GM12878 (cell line): ENCODE measurements at places on chromosomes 12 and 14. TPM values are rescaled to one million over a fixed set of nuclear protein-coding genes. Genes with fewer than 3 reads are reported as not detected.

The KLHDC1 gene
- 0.57 and 0.74 TPM in 2 replicates for polyA plus RNA-seq

The TSPAN11 gene
- not detected in 2 replicates for polyA plus RNA-seq

DNA sequence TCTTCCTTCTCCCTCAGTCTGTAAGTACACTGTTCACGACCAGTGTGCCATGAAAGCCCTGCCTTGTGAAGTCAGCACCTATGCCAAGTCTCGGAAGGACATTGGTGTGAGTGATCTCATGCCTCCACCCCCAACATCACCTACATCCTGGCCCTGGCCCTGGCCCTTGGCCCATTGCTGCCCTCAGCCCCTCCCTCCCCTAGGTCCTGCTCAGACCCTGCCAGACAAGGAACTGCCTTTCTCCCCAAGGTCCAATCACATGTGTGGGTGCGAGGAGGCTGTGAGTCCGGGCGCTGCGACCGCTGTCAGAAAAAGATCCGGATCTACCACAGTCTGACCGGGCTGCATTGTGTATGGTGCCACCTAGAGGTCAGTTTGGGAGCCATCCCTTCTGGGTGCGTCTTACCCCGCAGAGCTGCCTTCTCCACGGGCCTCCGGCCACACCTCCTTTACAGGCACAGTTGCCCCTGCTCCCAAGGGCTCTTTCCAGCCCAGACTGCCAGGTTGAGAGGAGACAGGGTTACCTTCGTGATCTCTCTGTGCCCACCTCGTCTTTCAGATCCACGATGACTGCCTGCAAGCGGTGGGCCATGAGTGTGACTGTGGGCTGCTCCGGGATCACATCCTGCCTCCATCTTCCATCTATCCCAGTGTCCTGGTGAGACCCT lies 9.2 kb downstream of the DGKA start:
- DNase-seq = peak; percentile 60

GRCh38 chr12:57983858-57984505 lies 42.6 kb downstream of the ATP23 start:
- no peak for DNase-seq

DNA sequence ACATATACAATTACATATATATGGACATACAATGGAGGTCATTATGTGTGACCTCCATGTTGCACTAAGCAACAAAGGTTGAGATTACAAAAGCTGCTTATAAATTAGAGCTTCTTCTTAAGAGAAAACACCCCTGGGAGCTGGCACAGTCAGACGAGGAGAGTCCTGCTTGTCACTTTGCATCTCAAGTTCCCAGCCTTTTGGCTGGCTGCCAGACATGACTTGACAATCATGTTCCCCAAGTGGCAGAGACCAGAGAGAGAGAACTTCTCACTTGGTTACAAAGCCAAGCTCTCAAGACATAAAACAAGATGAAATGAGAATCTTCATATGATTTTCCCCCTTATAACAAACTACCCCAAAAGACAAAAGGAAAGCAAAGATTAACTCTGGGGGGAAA lies 8.5 kb upstream of the SYNJ2BP start:
- DNase-seq = no peak

DNA sequence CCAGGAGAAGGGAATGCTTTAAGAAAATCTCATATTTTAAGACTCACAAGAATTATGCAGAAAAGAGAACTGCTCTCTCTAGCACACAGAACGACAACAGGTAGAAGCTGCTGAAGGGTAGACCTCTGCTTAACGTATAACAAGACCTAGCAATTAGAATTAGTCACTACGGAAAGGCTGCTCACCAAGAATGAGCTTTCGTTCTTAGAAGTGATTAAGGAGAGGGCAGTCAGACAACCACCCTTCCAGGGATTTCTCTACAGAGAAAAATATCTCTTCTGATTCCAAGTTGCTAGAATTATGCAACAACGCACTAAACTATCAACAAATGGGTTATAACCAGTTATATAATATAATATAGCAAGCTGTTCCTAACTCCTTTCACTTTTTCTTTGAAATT lies 18.6 kb downstream of the LRIG3 start:
- DNase-seq = no peak

DNA sequence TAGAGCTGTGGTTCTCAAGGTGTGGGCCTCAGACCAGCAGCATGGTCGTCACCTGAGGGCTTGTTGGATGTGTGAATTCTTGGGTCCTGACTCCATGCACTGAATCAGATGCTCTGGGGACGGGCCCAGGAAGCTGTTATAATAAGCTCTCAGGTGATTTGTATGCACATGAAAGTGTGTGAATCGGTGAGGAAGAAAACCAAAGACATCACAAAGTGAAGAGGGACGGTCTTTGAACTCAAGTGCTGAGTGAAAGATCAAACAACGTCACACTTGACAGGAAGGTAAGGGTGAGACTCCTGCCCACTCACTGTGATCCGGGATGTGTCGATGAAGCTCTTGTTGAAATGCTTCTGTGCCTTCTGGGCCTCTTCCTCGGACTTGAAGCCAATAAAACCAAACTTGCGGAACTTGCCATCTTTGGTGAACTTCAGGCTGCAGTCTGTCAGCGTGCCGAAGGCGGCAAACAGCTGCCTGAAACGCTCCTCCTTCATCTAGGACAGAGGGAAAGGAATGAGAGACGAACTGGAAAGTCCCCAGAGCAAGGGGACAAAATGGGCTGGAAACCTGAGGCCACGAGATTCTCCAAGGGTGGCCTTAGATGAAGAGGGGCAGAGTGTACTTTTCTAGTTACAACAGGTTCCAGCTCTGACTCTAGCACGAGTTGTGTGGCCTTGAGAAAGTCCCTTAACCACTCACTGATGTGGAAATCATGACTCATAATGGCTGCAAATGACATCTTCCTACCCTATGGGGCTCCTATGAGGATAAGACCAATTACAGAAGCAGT lies 4.0 kb downstream of the RBM19 start:
- DNase-seq = peak; percentile 71

GRCh38 chr12:55932551-55932910 lies 1.6 kb downstream of the DGKA start:
- no peak for DNase-seq

- DNase-seq = no peak
These were observed 4.8 kb downstream of the HOXC5 start for GRCh38 chr12:54037360-54038283.

DNA sequence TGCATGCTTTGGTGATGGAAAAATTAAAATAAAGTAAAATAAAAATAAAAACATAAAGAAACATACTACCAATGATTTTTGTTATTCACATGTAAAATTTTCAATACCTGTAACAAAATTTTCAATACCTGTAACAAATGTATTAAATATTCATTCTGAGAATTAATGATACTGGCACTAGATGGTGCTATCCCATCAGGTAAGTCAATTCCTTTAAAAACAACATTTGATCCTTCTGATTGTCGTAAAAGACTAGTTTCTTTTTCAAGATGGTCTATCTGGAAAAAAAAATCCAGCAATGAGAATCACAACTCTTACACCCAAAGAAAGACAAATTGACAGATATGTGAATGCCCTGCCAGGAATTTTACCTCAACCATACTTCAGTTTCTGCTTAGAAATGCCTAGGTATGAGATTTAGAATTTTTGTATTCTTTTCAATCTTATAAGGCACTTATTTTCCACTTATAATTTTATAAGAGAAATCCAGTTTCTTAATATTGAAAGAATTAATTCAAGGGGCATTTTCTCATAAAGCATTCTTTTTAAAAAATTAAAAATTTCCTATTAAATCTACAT lies 30.7 kb downstream of the CEP290 start:
- peak; percentile 2 for DNase-seq
